Activated CD8-positive, alpha-beta memory T cell treated with anti-CD3 and anti-CD28 coated beads for 48 hours (primary cell): ENCODE measurements at places on chromosomes 3 and 15.

GRCh38 chr3:192121923-192122322 lies 605.4 kb downstream of the FGF12 start:
- DNase-seq: no peak

DNA sequence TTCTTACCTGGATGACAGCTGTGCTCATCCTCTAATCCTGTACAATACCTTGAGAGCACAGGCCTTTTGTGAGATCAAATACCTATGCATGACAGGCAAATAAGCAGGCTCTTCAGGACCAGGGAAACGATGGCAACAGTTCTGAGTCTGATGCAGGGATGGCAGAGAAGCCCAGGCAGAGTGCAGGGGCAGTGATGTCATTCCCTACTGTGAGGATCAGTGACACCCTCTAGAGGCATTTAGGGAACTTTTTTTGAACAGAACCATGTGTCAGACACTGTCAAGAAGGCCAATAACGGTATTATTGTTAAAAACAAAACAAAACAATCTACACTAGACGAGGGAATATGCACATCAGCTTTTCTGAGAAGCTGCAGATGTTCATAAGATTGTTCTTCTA lies 314.8 kb upstream of the CTDSPL start:
- DNase-seq: no peak

GRCh38 chr15:25469377-25469776 lies 30.6 kb upstream of the UBE3A start:
- no peak for DNase-seq

GRCh38 chr3:59968513-59969045 lies 918.8 kb upstream of the CFAP20DC start:
- DNase-seq: no peak

DNA sequence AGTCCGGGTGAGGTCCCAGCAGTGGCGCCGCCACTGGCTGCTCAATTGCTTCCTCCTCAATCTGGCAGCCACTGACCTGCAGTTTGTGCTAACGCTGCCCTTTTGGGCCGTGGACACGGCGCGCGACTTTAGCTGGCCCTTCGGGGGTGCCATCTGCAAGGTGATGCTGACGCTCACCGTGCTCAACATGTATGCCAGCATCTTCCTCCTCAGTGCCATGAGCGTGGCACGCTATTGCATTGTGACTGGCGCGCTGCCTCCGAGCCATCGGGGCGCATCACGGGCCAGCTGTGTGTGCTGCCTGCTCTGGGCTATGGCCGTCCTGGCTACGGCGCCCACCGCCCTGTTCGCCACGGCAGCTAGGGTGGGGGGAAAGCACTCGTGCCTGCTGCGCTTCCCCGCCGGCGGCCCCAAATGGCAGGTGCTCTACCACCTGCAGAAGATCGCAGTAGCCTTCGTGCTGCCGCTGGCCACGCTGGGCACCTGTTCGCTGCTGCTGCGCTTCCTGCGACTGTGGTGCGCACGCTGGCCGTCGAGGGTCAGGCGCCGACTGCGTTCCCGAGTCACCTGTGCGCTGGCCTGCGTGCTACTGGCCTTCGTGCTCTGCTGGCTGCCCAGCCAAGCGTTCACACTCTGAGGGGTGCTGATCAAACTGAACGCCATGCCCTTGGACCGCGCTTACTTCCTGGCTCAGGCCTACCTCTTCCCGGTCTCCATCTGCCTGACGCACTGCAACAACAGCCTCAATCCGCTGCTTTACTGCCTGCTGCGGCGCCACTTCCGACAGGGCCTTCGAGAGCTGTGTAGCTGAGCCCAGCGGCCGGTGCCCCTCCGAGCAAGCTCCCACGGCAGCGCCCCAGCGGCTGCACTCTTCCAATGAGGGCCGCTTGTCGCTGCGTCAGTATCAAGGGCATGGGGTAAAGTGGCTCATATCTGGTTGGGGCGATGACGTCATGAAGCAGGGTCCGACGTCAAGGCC lies 20.3 kb upstream of the ADAMTS7 start:
- DNase-seq: no peak

DNA sequence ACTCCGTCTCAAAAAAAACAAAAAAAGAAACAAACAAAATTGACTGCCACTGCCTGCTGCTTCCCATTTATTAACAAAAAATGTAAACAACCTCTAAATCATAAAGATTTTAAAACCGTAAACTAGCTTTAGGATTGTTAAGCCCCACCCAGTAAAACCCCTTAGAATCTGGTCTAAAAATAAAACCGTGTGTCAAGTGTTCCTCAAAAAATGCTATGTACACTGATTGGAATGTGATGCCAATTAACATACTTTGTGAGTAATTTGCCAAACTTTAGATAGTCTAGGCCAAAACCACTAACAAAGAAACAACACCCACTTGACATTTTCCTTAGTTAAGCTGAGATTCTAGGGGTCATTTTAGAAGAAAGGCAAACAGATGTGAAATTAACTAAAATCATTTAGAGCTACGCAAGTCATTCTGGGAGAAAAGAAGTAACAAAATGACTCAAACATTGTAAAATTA lies 5.3 kb downstream of the RAF1 start:
- DNase-seq: no peak

GRCh38 chr3:45409369-45409768 lies 21.0 kb downstream of the LARS2 start:
- no peak for DNase-seq

DNA sequence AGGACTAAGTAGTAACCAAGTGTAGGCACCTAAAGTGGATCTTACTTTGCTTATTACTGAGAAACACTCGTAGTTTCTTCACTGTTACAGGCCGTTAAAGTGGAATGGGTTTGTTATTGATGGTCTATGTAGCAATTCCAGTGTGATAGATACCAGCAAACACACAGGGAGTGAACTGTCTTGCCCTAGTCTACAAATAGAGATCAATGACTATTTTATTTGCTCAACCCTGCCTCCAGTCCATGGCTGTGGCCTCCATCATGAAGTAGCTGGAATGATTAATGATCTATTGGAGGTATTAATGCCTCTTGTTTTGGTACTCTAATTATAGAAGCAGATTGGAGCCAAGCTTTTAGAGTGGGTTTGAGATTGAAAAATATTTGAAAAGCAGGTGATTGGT lies 362.7 kb upstream of the AZI2 start:
- DNase-seq: no peak

DNA sequence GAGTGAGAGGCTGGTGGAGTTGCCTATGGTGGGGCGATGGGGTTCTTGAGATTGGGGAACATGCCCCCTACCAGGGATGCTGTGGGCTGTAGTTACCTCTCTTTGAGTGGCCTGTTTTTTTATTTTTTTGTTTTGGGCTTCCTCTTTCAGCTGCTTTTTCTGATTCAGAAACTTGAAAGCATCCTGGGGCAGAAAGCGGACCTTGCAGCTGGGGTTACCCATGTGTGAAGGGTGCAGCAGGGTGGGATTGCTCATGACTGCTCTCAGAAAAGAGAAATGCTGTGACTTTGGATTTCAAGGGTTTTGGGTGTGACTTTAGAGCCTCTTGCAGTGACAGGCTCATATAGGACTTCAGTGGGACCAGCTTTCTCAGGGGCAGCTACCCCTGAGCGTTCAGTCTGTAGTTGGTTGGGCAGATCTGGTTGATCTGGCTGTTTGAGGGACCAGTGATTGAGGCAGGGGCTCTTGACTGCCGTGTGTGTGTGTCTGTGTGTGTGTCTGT lies 1.8 kb downstream of the LIMD1 start:
- no peak for DNase-seq
